Stimulated activated CD4-positive, alpha-beta T cell treated with anti-CD3 and anti-CD28 coated beads, Interleukin-4, amount 100 ng/mL, for 1 hour (primary cell): ENCODE measurements at places on chromosomes 7 and 10.

- DNase-seq = no peak
Observed at GRCh38 chr7:131011432-131011742, 277.4 kb upstream of the KLF14 start.

DNA sequence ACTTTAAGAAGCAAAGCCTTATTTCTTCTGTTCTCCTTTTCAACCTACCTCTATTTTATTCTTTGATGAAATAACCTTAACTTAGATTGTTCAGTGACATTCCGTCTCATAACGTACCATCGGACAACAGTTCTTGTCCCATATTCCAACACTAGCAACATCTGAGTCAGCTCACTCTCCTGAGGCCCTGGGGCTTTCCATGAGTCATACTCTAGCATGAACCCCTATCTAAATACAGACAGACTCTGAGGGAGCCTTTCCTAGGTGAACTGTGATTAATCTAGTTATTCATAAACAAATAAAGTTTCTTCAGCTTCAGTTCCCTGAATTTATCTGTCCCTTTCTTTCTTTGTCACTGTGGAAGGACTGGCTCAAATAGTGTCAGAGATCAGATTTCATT is 168.7 kb upstream of the LYZL1 start:
- no peak for DNase-seq

DNA sequence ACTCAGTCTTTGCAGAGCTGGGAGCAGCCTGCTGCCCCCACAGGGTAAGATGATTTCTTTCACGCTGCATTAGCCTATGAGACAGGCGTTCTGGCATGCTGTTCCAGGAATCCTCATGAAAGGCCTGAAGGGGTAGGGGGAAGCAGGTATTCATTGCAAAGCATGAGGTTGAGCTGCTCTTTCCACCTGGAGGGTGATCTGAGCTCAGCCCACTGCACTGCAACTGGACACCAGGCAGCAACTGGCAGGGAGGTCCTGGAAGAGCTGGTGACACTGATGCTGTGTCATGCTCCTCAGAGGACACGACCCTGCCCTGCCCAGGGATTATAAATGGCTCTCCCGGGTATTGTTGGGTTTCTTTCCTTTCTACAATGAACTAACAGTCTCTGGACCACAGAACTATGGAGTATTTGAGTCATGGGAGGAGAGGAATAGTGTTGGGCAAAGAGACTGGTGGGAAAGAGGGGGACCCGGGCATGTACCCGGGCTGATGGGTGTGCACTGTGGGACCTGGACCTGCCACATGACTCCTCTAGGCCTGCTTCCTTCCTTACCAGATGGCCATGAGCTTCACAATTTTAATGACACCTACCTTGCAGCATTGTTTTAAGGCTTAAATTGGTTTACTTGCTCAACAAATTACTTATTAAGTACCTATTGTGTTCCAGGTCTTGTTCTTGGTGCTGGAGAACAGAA is 24.3 kb downstream of the SLC25A28 start:
- DNase-seq = no peak

- DNase-seq = no peak
Observed at GRCh38 chr7:48781752-48782151, 142.6 kb upstream of the CDC14C start.

GRCh38 chr7:130149281-130150139 is 55.7 kb downstream of the TMEM209 start:
- no peak for DNase-seq

GRCh38 chr7:150357771-150358427 is 10.7 kb upstream of the REPIN1 start:
- DNase-seq = no peak

GRCh38 chr10:102627291-102627735 is 17.0 kb upstream of the TRIM8 start:
- no peak for DNase-seq

DNA sequence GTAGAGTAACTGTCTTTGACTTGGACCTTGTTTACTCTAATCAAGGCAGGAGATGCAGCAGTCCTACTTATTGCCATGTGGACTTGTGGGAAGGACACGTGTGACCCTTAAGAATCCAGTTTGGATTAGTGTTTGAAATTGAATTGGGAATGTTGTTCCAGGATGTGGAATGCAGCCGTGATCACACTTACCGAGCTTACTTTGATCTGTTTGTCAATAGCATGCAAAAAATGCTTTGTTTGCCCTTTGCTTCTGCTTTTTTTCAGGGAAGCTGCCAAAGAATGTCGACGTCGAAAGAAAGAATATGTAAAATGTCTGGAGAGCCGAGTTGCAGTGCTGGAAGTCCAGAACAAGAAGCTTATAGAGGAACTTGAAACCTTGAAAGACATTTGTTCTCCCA is 84.7 kb downstream of the CREM start:
- DNase-seq = no peak

- peak; percentile 14 for DNase-seq
Observed at GRCh38 chr10:77926566-77927401, at the start of gene DLG5. DLG5 (minus strand) TSS chr10:77926755; CDS start chr10:77926520, 235 bp downstream.

DNA sequence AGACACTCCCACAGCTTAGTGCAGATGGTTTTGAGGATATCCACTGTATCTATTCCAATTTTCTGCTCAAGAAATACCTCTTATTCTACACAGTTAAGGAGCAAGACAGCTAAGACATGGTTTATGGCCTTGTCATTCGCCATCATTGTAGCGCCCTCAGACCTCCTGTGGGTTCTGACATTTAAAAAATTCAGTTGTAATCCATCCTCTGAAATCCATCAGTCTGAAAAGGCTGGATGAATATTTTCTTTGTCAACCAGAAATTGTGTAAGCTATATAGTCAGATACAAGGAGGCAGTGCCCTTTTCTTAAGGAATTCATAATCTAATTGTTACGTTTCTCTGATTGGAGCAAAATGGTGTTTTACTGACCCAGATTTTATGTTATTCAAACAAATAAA is 353.6 kb downstream of the GALNT17 start:
- no peak for DNase-seq

- DNase-seq = no peak
Observed at GRCh38 chr7:8277394-8277982, 15.5 kb upstream of the ICA1 start.

GRCh38 chr7:1529383-1530116 is 952 bp upstream of the MAFK start:
- no peak for DNase-seq

- DNase-seq = no peak
Observed at GRCh38 chr7:129482781-129483180, 19.6 kb upstream of the SMKR1 start.

DNA sequence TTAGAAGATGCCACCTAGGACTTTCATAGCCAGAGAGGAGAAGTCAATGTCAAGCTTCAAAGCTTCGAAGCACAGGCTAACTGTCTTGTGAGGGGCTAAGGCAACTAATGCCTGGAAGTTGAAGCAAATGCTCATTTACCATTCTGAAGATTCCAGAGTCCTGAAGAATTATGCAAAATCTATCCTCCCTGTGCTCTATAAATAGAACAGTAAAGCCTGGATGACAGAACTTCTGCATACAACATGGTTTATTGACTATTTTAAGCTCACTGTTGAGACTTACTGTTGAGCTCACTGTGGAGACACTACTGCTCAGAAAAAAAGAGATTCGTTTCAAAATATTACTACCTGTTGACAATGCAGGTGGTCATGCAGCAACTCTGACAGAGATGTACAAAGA is 28.6 kb downstream of the TNS3 start:
- DNase-seq = no peak

GRCh38 chr10:90179696-90180407 is 478.5 kb downstream of the KIF20B start:
- DNase-seq = no peak

- peak; percentile 51 for DNase-seq
Observed at GRCh38 chr7:2982831-2983230, 60.8 kb downstream of the CARD11 start.

GRCh38 chr7:81297317-81297716 is 378.5 kb upstream of the SEMA3C start:
- DNase-seq = no peak

- no peak for DNase-seq
Observed at GRCh38 chr7:17304926-17305325, 6.5 kb downstream of the AHR start.

DNA sequence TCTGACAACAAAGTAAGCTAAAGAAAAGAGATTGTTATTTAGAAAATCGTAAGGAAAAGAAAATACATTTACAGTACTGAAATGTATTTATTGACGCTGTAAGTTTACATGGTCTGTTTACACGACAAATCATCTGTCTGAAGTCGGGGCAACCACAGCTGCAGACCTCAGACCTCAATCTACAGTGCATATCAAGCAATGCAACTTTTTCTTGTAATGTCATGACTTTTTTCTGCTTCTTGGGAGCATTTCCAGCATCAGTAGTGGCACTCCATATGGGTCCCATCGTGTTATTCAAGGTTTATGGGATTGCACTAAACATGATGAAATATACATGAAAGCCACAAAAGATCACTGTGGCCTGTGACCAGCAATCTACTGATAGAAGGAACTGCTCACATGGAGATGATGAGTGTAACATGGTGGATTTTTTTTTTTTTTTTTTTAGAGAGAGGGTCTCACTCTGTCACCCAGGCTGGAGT is 77.1 kb downstream of the MTPN start:
- DNase-seq = no peak

- DNase-seq = no peak
Observed at GRCh38 chr7:36280840-36281812, 108.5 kb upstream of the ANLN start.

DNA sequence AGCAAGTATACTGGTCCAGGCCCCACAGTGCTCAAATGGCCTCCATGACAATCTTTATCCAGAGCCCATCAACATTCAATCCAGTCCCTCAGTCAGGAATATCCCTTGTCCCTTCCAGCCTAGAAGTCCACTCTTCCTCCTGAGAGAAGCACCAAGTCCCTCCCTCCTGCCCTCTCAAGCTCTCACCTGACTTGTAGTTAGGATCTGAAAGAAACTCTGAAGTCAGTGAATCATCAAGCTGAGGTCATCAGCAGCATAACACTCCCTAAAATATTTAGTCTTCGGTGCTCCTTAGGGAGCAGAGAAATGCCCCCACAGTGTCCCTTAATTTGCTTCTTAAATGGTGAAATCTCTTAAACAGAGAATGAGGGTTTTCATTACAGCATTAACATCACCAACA is 31.0 kb downstream of the GRM8 start:
- no peak for DNase-seq

DNA sequence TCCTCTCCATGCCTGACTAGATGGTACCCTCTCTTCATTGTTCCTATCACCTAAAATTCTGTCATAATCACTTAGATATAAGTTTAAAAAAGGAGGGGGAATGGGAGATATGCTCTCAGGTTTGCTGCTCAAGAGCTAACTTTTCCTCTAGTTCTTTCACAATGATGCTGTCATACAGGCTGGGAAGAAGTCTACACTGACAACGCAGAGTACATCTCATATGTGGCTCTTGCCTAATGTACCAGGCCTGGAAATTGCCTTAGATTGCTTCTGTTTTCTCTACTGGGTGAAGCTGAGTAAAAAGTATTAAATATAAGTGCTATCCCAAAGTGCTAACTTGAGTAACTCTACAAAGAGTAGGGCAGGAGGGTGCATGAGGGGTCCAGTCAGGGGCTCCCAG is 43.8 kb upstream of the BET1 start:
- DNase-seq = no peak

DNA sequence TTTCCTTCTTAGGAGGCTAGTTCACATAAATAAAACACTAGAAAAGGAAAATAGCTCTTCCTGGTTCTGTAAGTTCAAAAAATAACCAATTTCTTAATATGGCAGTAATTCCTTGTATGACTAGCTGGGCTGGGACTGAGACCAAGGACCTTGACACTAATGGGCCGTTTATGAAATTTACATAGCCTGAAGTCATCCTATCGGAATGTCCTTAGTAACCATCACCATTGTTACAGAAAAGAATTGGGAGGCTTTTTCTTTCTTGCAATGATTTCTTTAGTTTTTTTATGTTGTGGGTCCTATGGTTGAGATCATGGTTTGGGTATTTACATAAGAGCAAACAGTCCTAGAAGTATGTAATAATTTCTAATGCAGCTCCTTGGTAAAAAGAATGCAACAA is 87.1 kb upstream of the HDAC9 start:
- DNase-seq = no peak

DNA sequence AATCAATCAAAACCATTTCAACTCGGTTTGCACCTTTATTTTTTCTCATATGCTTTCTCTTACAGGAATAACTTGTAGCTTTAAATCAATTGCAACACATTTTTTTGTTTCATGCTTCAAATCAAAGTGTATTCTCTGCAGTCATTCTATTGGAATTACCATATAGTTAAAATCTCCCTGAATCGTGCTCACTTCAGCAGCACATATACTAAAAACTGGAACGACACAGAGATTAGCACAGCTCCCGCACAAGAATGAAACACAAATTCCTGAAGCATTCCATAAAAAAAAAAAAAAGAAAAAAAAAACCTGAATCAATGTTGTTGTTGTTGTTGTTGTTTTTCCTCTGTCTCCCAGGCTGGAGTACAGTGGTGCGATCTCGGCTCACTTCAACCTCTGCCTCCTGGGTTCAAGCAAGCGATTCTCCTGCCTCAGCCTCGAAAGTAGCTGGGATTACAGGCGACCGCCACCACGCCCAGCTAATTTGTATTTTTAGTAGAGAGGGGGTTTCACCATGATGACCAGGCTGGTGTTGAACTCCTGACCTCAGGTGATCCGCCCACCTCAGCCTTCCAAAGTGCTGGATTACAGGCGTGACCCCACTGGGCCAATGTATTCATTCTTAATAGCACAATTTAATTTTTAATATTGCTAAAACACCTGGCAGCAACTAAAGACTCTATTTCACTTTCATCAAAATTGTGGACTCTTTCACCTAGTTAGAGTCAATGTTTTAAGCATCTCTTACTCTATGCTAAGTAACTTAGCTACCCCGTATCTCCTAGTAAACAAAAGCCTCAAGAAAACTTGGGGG is 26.3 kb downstream of the ANKRD61 start:
- DNase-seq = no peak

DNA sequence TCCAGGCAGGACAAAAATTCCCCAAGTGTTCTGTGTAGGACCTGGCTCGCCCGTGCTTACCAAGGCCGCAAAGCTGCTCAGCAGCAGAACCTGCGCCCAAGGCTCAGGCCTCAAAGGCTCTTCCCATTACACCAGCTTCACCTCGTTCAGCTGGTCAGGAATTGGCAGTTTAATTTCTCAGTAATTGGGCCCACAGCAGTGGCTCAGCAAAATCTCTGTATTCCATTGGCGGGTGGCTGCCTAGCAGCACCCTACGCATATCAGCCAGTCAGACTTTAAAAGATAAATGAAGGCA is 5.8 kb downstream of the FZD9 start:
- DNase-seq = no peak

- no peak for DNase-seq
Observed at GRCh38 chr7:15938115-15938514, 251.6 kb upstream of the MEOX2 start.

- no peak for DNase-seq
Observed at GRCh38 chr7:41312235-41312634, 390.7 kb downstream of the INHBA start.
